Neuronal stem cell (in vitro differentiated cells): ENCODE measurements at places on chromosomes 12 and 14.

GRCh38 chr14:104355101-104356019 is 217.0 kb downstream of the KIF26A start:
- H3K4me3 ChIP-seq: no peak overlapping the region
- peaks cover 2% of the 10 kb centered on the region for H3K4me1 ChIP-seq
- H3K27ac ChIP-seq: no peak overlapping the region
- H3K36me3 ChIP-seq: no peaks in the 10 kb centered on the region
- H3K27me3 ChIP-seq: peaks cover 3% of the 10 kb centered on the region

- no peaks in the 10 kb centered on the region for H3K36me3 ChIP-seq
- DNase-seq: no peak
- no peaks in the 10 kb centered on the region for H3K27me3 ChIP-seq
- no peak overlapping the region for H3K27ac ChIP-seq
- H3K4me1 ChIP-seq: no peaks in the 10 kb centered on the region
- no peak overlapping the region for H3K4me3 ChIP-seq
Measured at GRCh38 chr14:20792556-20792955, 10.1 kb downstream of the RNASE1 start.

DNA sequence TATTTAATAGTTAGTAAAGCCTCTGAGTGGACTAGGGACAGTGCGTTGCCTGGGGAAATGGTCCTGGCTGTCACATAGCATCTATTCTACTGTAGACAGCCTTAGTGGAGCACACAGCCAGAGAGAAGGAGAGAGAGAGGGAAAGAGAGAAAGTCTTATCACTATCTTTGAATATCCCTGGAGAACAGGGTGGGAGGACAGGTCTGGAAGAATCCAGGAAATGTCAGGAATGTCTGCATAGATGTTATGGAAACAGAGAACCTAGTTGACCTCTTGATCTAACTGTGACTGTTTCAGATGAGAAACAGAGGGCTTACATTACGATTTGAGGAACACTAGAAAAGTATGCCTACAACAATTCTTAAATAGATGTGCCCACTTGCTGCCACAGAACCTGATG is 92.8 kb downstream of the SLC15A5 start:
- no peaks in the 10 kb centered on the region for H3K4me1 ChIP-seq
- H3K36me3 ChIP-seq: no peaks in the 10 kb centered on the region
- DNase-seq: no peak

DNA sequence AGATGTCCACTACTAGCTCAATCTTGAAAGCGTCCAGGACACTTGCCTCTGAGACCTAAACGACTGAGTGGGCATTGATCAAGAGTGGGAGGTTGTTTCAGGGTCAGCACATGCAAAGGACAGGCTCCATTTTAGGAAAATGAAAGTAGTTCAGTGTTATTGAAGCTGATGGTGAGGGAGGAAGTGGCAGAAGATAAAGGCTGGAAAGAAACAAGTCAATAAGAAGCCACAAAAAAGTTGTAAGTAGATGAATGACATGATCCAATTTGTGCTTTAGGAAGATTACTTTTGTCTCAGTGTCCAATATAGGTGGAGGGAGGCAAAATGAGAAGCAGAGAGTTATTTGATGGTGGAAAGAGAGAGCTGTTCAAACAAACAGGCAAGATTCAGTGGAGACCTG is 22.0 kb downstream of the GPR65 start:
- H3K27ac ChIP-seq: no peak overlapping the region
- H3K4me3 ChIP-seq: no peak overlapping the region
- H3K4me1 ChIP-seq: peaks cover 6% of the 10 kb centered on the region
- DNase-seq: no peak

DNA sequence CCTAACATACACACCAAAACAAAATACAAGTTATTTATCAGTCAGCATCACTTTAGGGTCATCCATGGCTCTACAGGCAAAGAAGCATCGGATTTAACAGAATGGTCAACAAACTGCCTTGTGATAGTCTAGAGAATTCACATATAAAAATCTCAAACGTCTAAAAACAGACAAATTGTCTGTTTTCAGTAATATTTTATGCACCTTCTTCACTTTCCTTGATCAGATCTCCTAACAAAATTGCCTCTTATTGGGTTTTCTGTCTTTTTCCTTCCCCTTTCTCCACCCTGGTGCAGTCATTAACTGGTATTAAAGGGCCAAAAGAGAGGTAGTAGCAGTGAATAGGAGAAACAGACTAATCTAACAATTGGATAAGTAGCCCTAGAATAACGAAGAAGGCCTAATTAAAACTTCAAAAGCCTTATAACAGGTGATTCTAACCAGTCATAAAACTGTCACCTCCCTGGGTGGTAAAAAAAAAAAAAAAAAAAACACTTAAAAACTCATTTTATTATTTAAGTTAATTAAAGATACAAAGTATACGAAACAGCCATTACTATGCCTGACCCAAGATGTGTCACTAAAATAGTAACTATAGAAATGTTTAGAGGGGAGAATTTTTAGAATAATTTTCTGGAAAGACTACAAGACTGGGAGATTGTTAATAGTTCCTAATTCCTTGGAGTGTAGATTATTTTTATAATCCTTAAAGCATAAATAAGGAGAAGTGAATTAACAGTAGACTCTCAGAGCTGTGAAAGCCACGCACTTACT is 1.5 kb downstream of the KIF21A start:
- H3K36me3 ChIP-seq: no peaks in the 10 kb centered on the region
- H3K27ac ChIP-seq: no peak overlapping the region
- H3K27me3 ChIP-seq: no peaks in the 10 kb centered on the region
- H3K4me1 ChIP-seq: peaks cover 7% of the 10 kb centered on the region
- peak overlapping the region; percentile 98 for H3K4me3 ChIP-seq
